Vagina (tissue), 2 donors: ENCODE measurements at places on chromosomes 5 and 9. TPM values are rescaled to one million over a fixed set of nuclear protein-coding genes. Genes with fewer than 3 reads are reported as not detected.
A peak's percentile ranks its signal among the peaks of the same experiment; 100 is the strongest.

Gene CATSPER3
- not detected for total RNA-seq

DNA sequence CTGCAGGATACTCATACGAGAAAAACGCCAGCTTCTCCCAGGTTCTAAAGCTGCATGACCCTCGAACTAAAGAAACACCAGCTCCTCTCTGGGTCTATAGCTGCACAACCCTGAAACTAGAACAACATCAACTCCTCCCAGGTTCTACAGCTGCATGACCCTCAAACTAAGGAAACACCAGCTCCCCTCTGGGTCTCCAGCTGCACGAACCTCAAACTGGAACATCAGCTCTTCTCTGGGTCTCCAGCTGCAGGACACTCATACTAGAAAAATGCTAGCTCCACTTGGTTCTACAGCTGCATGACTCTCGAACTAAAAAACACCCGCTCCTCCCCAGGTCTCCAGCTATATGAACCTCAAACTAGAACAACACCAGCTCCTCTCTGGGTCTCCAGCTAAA, 811.1 kb downstream of the CDH9 start:
- H3K4me1 ChIP-seq: no peaks in the 10 kb centered on the region
- no peak overlapping the region for H3K27ac ChIP-seq
- H3K4me3 ChIP-seq: no peak overlapping the region
- no peaks in the 10 kb centered on the region for H3K27me3 ChIP-seq
- DNase-seq: no peak
- H3K36me3 ChIP-seq: no peaks in the 10 kb centered on the region

DNA sequence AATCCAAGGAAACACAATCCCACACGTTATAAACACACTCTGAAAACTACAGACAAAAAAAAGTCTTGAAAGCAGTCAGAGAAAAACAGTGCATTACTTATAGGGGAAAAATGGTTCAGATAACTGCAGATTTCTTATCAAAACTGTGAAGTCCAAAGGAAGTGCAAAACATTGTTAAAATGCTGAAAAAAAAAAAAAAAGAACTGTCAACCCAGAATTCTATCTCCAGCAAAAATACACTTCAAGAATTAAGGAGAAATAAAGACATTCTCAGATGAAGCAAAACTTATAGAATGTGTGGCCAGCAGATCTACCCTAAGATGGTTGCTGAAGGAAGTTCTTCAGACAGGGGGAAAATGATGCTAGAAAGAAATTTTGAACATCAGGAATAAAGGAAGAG, 40.4 kb downstream of the ADAMTS2 start:
- H3K27me3 ChIP-seq: no peaks in the 10 kb centered on the region
- H3K4me3 ChIP-seq: no peak overlapping the region
- DNase-seq: no peak
- peak overlapping the region; percentile 72 for H3K27ac ChIP-seq
- H3K36me3 ChIP-seq: no peaks in the 10 kb centered on the region

Gene ADGRD2
- total RNA-seq: 4.2 TPM

GRCh38 chr9:72633966-72634365, 112.6 kb downstream of the TMC1 start:
- H3K4me1 ChIP-seq: no peaks in the 10 kb centered on the region
- DNase-seq: no peak
- no peaks in the 10 kb centered on the region for H3K36me3 ChIP-seq
- H3K27ac ChIP-seq: no peak overlapping the region
- H3K27me3 ChIP-seq: no peaks in the 10 kb centered on the region
- no peak overlapping the region for H3K4me3 ChIP-seq
